HuH-7 (cell line): ENCODE measurements at places on chromosomes 1 and 21.

DNA sequence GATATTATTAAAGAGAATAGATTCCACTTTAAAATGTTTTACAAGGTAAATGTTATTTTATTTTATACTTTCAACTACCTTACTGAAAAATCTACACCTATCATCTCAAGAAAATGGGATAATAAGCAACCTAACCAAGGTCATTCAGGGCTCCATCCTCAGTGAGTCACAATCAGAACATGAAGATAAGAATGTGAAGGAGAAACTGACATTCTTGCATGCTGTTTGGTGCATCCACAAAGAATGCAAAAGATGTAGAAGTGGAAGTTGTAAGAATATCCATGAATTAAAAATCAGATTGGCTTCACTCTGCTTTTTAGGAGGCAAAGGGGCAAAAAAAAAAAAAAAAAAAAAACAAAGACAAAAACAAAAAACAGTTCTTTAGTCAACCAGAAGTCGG, 6.5 kb downstream of the WARS2 start:
- no peak for DNase-seq

DNA sequence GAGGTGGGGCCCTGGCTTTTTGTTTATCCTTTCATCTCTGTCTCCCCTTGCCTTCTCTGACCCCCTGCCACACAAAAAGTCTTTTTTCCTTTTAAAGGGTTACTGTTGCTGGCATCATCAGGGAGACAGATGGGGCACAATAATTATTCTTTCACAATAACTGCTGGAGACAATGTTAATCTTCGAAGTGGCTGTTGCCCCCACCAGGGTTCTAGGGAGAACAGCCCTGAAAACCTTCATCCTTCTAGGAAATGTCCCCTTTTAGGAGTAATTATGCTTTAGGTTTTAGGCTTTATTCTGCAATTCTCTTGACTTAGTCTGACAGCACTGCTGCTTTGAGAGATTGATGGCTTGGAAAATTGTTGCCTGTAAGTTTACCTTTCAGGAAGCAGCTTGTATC, 150.0 kb downstream of the NOS1AP start:
- no peak for DNase-seq

DNA sequence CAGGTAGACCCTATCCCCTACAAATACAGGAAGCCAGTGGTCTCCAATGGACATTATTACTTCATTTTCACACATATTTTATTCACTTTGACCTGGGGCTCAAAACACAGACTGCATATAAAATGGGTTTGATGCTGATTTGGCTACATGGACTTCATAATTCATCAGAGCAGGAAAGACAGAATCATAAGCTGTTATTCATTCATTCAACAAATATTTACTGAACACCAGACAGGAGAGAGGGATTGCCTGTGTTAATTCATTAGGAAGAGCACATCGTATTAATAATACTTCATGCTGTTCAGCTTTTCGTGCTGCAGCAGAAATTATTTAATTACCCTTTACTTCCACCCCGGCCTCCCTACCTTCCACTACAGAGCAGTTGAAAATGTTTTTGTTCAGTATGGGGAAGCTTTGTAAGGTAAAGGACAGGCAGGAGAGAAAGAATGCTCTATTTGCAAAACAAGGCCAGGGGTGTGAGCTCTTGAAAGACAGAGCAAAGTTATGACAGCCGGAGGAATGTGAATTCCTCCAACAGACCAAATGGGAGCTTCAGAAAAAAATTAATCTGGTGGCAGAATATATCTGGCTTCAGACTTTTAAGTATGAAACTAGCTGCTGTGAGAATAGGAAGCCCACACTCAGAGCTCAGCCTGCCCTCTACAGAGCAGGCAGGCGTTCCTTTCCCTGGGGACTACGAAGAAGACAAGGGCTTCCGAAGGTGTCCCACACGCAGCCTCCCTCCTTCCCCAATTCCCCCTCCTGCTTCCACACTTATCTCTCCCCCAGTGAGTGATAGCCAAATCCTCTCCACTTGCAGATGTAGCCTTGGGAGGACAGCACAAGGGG, 58.0 kb downstream of the MDM4 start:
- DNase-seq: no peak

DNA sequence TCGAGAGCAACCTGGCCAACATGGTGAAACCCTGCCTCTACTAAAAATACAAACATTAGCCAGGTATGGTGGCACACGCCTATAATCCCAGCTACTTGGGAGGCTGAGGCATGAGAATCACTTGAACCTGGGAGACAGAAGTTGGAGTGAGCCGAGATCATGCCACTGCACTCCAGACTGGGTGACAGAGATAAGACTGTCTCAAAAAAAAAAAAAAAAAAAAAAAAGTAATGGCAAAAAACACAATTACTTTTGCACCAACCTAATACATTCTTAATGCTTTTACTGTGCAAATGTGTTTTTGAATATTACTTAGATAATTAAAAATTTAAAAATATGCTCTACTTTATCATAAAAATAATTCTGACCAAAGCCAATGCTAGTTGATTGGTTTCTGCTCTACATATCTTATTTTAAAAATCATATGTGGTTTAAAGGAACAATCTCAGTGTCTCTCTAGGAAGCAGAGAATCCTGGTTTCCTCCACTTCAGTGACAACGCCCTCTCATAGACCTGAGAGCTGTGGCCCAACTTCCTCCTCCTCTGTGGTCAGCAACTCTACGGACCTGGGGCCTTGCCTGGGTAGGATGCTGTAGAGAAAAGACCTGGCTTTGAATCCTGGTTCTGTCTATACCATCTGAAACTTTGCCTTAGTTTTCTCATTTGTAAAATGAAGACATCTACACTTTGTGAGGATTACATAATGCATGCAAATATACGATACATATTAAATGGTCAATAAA, 64.7 kb downstream of the TGFBR3 start:
- DNase-seq: no peak

DNA sequence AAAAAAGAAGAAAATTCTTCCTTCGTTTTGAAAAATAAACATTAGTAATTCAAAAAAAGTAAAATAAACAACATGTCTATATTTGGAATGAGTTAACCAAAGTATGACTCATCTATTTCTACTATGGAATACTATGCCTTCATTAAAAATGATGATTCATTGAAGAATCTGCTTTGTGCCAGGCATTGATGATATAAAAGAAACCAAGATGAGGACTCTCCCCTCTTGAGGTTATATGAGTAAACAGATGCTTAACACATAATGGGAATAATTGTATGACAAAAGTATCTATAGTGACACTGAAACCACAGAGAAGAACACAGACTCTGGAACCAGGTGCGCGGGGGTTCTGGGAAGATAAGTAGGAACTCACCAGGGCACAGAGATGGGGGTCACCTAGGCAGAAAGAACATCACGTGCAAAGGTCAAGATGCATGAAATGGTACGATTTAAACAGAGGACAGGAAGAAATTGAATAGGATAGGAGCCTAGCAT, 18.8 kb downstream of the ELF3 start:
- DNase-seq: no peak

DNA sequence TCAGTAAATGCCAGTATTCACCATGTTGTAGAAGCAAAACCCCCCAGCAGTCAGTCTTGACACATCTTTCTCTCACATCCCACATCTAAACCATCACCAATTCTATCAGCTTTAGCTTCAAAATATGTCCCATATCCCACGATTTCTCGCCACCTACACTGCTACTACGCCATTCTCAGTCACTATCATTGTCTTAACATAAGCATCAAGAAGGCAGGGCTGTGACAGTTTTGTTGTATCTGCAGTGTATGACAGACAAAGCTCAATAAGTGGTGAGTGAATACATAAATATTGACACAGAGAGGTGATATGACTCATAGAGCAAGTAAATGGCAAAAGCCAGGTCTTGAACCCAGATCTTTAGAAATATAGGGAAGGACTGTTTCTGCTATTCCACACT, 59.9 kb downstream of the JAK1 start:
- no peak for DNase-seq

GRCh38 chr21:35265170-35265877, 216.2 kb upstream of the RUNX1 start:
- no peak for DNase-seq

GRCh38 chr1:40971966-40972365, 7.5 kb upstream of the CTPS1 start:
- no peak for DNase-seq

- no peak for DNase-seq
These were observed 65.1 kb upstream of the DMRTA2 start for GRCh38 chr1:50488356-50488755.

GRCh38 chr1:53583021-53583867, 124.0 kb downstream of the DMRTB1 start:
- no peak for DNase-seq

- no peak for DNase-seq
These were observed 142.9 kb upstream of the KRTAP19-8 start for GRCh38 chr21:31181082-31181750.

- no peak for DNase-seq
These were observed 58.5 kb downstream of the ATF6 start for GRCh38 chr1:161824618-161825017.

GRCh38 chr1:53934170-53934765, 11.2 kb downstream of the IFT25 start:
- DNase-seq: no peak

- no peak for DNase-seq
These were observed 64.4 kb downstream of the MAP3K7CL start for GRCh38 chr21:29194847-29195246.

DNA sequence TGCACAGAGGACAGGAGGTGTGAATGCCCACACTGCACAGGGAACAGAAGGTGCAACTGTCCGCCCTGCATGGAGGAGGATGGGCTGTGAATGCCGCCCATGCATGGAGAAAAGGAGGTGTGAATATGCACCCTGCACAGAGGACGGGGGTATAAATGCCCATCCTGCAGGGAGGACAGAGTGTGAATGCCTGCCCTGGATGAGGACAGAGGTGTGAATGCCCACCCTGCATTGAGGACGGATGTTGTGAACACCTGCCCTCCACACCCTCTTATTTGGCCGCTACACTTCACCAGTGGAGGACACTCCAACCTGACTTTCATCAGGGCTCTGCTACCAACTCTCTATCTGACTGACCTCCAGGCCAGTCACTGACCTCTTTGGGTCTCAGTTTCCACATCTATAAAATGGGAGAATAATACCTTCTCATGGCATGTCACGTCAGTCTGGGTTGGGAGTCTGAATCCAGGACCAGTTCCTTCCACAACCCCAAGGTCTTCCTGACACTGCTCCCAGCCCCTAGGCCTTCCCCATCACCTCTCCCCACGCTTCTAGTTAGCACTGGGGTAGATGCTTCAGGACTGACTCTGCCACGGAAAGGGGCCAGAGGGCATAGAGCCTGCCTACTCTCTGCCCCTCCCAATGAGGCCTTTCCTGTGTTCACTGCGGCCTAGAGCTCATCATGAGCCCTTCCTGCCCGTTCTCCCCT, 28.4 kb downstream of the ZBTB17 start:
- no peak for DNase-seq

GRCh38 chr1:70247768-70248167, 26.6 kb downstream of the SRSF11 start:
- no peak for DNase-seq

DNA sequence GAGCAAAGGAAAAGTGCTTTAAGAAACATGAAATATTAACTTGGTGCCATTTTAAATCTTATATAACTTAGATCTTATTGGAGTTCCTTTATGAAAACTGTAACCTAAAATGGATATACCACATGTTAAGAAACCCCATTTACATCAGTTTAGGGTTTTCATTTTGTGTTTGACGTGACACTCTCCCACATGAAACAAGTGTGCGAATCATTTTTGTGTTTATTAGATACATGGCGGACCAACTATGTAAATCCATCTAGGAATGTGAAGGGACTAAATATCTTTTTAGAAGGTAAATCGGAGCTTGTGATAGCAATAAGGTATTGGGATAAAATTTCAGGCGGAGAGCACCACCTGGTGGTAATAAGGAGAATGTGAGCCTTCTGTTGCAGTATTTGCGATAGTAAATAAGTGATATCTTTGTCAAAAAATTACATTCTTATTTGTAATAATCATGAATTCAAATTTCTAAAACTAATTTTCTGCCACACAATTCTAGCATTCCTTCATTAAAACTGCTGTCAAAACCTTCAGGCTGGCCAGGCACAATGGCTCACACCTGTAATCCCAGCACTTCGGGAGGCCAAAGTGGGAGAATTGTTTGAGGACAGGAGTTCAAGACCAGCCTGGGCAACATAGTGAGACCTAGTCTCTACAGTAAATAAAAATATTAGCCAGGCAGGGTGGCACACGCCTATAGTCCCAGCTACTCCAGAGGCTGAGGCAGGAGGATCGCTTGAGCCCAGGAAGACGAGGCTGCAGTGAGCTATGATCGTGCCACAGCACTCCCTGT, 31.3 kb downstream of the SMAP2 start:
- no peak for DNase-seq
